ENCODE measurements at places on chromosomes 4 and X. TPM values are rescaled to one million over a fixed set of nuclear protein-coding genes. Genes with fewer than 3 reads are reported as not detected.
A peak's percentile ranks its signal among the peaks of the same experiment; 100 is the strongest.

- no peak for DNase-seq
- no peaks in the 10 kb centered on the region for H3K36me3 ChIP-seq
- no peaks in the 10 kb centered on the region for H3K4me1 ChIP-seq
- H3K4me3 ChIP-seq = no peak overlapping the region
These were observed 65.5 kb downstream of the GLRA3 start for GRCh38 chr4:174763454-174764104.

DNA sequence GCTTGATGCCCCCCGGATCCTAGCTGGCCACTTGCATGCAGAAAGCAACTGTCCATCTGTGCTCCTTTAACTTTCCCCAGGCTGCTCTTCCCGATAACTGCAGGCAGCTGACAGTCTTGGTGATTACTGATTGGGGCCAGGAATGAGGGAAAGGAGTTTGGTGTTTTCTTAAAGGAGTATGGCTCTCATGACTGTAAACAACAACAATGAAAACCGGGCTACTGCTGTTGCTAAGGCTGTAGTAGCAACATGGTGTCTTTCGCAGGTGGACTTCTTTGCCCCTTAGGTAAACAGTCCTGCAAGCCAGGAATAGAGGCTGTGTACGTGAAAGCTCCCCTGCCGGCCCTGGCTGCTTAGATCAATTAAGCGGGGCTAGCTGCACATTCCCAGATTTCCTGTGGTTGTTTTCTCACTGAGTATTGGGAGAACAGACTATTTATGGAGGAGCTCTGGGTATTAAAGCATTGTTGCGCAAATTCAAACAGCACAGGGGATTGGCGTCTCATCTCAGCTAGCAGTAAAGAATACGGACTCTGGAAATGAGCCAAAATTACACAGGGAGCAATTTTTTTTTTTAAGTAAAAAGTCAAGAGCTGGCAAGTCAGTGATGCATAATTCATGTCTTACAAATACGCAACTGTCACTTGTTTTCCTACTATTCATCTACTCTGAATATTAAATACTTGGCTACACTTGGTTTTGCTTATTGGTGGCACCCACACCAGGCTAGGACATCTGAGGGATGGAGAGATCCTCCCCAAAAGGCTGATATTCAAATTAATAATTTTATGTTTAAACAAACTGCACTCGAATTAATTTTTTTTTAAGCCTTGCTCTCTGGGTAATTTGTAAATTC, 61.6 kb upstream of the NAP1L5 start:
- no peaks in the 10 kb centered on the region for H3K27me3 ChIP-seq
- no peak for DNase-seq
- H3K4me1 ChIP-seq = peaks cover 29% of the 10 kb centered on the region
- peaks cover 4% of the 10 kb centered on the region for H3K36me3 ChIP-seq

DNA sequence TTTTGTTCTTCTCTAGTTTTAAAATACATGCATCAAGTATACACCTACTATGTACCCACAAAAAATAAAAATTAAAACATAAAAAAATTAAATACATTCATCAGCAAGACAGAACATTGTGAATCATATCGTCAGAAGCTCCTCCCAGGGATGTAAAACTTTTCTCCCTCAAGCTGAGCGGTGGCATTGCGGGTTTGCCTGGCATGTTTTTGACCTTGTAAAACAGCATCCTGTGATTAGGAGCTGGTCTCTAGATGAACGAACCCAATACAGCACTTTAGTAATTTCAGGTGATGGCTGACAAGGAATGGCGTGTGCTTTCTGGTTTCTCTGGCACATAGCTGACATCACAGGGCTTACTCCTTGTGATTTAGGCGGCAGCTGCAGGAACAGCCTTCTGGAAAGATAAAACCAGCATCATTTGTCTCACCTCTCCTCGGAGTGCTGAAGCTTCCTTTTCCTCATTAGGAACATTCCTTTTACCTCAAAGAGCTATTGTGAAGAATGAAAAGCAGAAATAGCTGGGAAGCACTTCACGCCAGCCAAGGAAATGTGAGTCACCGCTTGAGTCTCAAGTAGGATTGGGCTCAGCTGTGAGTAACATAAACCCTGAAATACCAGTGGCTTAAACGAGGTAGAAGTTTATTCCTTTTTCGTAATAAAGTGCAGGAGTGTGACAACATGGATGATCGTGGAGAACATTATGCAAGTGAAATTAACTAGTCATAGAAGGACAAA, 44.3 kb downstream of the NYX start:
- DNase-seq = no peak
- H3K36me3 ChIP-seq = peaks cover 4% of the 10 kb centered on the region
- H3K4me1 ChIP-seq = no peaks in the 10 kb centered on the region
- H3K27me3 ChIP-seq = no peaks in the 10 kb centered on the region
- H3K4me3 ChIP-seq = no peak overlapping the region

DNA sequence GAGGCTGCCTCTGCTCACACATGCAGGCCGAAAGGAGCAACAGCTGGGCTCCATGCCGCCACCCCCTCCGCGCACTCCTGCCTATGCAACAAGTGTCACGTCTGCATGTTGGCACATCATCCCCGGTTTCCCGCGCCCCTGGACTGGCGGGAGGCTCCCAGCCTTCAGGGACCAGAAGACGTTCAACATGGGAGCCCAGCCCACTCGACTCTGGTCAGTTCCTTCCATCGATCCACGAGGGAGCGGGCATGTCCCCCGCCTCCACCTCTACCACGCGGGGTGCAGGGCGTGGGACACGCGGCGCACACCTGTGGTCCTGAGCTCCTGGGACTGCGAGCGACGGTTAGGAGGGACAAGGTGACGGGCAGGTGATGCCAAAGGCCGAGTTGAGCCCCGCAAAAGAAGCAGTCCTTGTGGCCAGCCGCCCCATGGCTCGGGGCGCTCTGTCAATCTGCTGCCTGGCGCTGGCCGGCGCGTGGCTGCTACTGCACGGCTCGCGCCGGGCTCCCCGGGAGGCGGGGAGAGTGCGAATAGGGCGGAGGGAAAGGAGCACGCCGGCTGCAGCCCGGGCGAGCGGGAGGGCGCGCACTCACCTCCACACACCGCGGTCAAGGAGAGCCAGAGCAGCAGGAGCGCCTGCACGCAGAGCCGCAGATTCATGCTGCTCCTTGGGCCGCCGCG, 645 bp downstream of the APLN start:
- H3K4me3 ChIP-seq = peak overlapping the region; percentile 66
- no peak overlapping the region for H3K27ac ChIP-seq
- DNase-seq = no peak

DNA sequence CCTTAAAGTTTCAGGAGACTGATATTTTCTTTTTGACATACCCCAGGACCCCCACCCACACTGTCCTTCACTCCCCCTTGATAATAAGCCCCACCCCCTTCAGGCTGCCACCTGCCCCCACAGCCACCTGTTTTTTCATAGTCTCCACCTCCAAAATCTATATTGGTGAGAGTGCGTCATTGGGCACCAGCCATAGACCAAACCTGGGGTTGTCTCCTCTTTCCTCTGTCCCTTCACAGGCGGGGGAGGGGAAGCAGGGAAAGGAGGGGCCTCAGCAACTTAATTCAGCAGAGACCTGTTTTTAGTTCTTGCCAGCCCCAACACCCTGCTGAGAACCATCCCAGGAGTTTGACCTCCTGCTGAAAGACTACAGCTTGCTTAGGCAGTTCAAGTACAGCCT, 1.1 kb downstream of the ARHGAP36 start:
- H3K27ac ChIP-seq = no peak overlapping the region
- no peaks in the 10 kb centered on the region for H3K4me1 ChIP-seq
- peaks cover 88% of the 10 kb centered on the region for H3K27me3 ChIP-seq
- no peaks in the 10 kb centered on the region for H3K36me3 ChIP-seq

- H3K4me3 ChIP-seq = no peak overlapping the region
- no peaks in the 10 kb centered on the region for H3K27me3 ChIP-seq
- H3K4me1 ChIP-seq = no peaks in the 10 kb centered on the region
- no peak overlapping the region for H3K27ac ChIP-seq
- H3K36me3 ChIP-seq = no peaks in the 10 kb centered on the region
- no peak for DNase-seq
These were observed 157.3 kb downstream of the GBA3 start for GRCh38 chr4:22850055-22850454.

DNA sequence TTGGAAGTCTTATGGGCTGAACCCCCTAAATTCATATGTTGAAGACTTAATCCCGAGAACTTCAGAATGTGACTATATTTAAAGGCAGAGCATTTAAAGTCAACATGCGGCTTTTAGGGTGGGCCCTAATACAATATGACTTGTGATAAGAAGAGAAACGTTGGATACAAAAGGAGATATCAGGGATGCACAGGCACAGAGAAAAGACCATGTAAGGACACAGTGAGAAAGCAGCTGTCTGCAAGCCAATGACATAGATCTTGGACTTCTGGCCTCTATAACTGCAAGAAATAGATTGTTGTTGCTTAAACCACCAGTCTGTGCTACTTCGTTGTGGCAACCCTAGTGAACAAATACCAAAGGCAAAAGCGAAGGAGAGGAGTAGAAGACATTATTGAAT, 42.2 kb downstream of the GABRG1 start:
- DNase-seq = no peak
- no peaks in the 10 kb centered on the region for H3K36me3 ChIP-seq
- no peak overlapping the region for H3K4me3 ChIP-seq
- H3K27me3 ChIP-seq = no peaks in the 10 kb centered on the region
- H3K27ac ChIP-seq = no peak overlapping the region
- H3K4me1 ChIP-seq = no peaks in the 10 kb centered on the region

Gene ASIC5
- total RNA-seq = not detected

Gene NKAP
- total RNA-seq = 8.3 TPM
